Suppressor macrophage treated with lipopolysaccharide for 4 hours (primary cell): ENCODE measurements at places on chromosomes 1 and 21.

- DNase-seq = no peak
These were observed 8.1 kb downstream of the AKNAD1 start for GRCh38 chr1:108848806-108849205.

DNA sequence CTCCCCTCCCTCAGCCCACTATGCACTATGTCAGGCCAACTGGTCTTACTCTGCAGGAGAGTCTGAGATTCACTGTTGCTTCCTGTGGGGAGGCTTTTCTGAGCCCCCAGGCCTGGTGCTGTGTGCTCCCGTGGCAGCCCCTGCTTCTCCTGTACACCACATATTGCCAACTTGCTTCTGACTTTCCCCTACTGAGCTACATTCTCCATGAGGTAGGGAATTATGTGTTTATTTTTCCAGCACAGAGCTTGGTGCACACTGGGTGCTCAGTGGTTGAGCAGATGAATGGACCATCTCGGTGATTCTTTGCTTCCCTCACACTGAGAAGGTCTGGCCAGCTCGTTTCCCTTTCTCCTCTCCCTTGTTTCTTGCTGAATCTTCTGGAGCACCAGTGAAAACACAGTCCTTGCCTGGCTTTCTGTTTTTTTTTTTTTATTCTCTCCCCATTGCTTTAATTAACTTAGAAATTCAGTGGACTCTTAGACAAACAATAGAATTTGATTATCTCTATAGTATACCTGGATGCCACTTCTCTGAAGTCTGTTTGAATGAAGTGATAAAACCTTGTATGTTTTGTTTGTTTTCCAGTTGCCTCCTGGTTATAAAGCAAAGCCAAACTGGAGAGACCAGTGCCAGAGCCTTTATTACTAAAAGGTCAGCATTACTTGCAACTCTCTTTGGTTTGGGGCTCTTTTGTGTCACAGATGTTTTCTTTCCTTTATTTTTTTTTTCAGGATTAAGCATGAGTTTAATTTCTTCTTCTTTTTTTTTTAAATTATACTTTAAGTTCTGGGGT is 50.3 kb upstream of the CNIH3 start:
- DNase-seq = no peak

GRCh38 chr21:46554431-46555224 is 50.3 kb downstream of the S100B start:
- DNase-seq = no peak

- no peak for DNase-seq
These were observed 22.9 kb downstream of the PRXL2B start for GRCh38 chr1:2609319-2610035.

GRCh38 chr1:230215031-230215430 is 148.0 kb downstream of the GALNT2 start:
- no peak for DNase-seq
